ENCODE measurements at places on chromosomes 2 and 18. TPM values are rescaled to one million over a fixed set of nuclear protein-coding genes. Genes with fewer than 3 reads are reported as not detected.

The MARCHF4 gene
- not detected for total RNA-seq

The FTCDNL1 gene
- total RNA-seq = 1.6 TPM

DNA sequence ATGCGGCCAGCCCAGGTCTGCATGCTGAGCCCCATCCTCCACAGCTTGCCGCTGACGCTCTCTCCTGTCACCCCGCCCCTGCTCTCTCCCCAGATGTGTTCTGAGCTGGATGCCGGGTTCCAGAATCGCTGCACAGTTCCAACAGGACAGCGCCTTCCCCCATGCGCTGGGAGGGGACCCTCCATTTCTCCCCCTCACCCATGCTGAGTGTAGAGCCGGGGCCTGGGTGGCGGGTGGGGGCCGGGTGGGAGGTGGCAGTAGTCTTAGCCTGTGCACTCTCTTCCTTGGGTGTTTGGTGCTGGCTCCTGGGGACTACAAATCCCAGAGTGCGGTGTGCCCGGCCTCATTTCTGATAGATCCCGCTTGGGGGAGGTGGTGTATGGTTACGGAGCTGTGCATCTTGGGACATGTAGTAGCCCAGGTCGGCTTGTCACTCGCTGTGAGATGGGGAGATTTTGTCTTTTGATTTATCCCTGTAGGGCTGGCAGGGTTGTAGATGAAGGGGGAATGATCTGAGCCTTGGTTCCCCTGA, 6.8 kb downstream of the DNAJB2 start:
- DNase-seq = peak; percentile 69

DNA sequence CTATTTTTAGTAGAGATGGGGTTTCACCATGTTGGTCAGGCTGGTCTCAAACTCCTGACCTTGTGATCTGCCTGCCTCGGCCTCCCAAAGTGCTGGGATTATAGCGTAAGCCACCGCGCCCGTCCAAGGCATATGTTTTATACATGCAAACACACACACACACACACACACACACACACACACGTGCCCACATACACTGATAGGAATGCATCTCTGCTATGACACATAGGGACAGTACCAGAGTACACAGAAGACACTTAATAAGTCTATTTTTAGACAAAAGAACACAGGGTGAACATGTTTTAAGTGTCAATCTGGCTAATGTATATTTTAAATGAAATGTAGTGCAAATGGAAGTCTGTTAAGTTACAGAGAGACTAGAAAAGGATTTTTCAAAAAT, 10.7 kb upstream of the RNF103 start:
- DNase-seq = no peak

DNA sequence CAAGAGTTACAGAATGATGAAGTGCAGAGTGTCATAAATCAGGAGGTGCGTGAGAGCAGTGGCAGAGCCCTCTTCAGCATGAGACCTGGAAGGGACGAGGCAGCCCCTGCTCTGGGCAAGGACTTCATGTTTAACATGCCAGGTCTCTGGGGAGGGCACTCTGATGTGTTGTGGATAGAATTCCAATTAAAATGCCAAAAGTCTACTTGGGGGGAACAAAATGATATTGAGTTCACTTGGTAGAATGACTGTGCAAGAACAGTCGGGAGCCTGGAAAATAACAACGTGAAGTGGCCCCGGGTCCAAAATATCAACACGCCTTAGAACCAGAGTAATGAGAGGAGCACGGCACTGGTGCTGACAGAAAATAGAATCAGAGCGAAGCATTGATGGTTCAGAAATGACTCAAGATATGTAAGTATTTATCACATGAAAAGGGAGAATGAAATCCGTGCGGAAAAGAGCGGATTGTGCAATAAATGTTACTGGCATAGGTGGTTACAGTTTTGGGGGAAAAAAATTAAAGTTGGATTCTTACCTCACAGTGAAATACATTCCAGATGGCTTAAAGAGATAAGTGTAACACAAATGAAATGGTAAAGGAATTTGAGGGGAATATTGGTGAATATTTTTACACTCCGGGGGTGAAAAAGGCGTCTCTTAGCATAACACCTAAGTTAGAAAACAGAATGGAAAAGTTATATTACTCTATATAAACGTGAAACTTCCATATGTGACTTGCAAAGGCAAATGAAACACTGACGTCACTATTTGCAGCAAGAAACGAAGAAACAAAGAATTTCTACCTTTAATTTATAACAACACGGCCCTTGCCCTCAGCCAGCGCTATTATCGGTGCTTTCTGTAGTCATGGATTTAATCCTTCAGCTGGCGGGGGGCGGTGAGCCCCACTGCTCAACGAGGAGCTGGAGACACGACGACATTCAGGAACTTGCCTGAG, 159.4 kb upstream of the TWIST2 start:
- no peak for DNase-seq

DNA sequence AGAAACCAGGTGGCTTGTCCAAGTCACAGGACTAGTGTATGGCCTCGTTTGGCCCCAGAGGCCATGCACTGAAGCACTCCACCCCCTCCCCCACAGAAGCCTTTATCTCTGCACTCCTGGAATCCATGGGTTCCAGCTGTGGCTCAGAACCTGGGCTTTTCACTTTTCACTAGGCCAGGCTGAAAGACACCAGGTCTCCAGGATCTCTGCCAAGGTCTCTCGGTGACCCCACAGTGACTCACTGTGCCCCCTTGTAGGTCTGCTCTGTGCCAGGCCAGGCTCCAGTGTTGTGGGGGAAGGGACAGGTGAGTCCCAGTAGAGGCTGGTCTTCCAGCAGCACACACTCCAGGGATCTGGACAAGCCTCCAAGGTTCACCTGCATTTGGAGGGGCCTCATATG, 31.0 kb upstream of the GLI2 start:
- peak; percentile 29 for DNase-seq

- DNase-seq = no peak
These were observed 711.3 kb downstream of the GALR1 start for GRCh38 chr18:77960791-77961410.

DNA sequence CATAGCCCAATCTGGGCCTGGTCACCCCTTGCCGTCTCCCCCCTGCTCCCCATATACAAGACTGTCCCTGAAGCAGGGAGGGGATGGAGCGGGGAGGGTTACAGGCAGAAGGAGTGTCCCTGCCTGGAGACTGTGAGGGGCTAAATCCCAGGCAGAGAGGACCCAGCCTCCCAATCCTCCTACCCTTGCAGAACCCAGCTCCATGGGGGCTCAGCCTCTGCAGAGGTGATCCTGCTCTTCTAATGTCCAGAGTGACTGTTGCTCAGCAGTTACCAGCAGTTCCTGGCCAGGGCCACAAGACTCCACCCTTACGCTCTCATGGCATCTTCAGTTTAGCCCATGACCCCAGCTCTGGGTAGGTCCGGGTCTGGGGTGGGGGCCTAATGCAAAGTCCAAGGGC, 58.1 kb downstream of the COA5 start:
- no peak for DNase-seq

DNA sequence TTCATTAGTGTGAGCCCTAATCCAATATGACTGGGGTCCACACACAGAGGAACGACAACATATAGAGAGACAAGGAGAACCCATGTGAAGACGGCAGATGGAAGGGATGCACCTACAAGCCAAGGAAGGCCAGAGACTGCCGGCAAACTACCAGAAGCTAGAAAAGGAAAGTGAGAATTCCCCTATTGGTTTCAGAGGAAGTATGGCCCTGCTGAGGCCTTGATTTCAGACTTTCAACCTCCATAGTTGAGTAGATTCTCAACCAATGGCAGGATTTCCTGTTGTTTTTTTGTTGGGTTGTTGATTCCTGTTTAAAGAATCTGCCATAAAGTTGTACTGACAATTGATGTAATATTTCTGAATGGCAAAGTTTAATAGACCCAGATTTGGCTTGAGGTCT, 241.5 kb downstream of the SATB2 start:
- DNase-seq = no peak

GRCh38 chr18:66129248-66129647, 378.4 kb downstream of the CDH7 start:
- DNase-seq = no peak

GRCh38 chr2:241000831-241001321, 2.5 kb downstream of the SNED1 start:
- peak; percentile 62 for DNase-seq

- DNase-seq = no peak
These were observed 69.8 kb upstream of the TANK start for GRCh38 chr2:161090411-161090810.

DNA sequence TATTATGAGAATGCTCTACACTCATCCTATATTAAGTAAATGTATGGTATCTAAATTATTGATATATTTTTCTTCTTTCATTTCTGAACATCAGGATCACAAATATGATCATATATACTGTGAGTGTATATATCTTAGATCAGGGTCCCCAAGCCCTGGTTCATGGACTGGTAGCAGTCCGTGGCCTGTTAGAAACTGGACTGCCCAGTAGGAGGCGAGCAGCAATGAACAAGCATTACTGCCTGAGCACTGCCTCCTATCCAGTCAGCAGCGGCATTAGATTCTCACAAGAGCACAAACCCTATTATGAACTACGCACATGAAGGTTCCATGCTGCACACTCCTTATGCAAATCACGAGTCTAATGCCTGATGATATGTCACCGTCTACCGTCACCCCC, 1247.1 kb upstream of the NXPH2 start:
- no peak for DNase-seq

GRCh38 chr2:217854684-217855420, 147.9 kb downstream of the TNS1 start:
- DNase-seq = peak; percentile 69

Measured in posterior vena cava (tissue), 2 donors.